ENCODE measurements at places on chromosomes 4 and X.

DNA sequence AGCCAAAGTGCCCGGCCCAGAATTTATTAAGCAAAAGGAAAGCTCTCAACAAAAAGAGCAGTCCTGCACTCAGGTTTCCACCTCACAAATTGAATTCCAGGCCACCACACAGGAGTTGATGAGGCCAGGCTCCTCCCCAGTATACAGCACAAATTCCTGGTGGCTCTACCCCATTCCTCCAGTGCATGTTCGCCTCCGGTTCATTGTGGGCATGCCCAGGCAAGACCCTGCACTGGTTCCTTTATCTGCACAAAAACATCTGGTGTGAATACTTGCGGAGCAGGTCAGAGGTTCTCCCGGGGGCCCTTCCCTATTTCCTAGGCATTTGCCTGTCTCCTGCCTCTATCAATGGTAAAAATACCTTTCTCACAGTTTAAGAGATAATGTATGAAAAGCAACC, 195.2 kb upstream of the ANXA10 start:
- DNase-seq = no peak

GRCh38 chr4:74621616-74622015, 172.7 kb downstream of the BTC start:
- DNase-seq = no peak

GRCh38 chrX:13669246-13669737, 16.4 kb downstream of the TCEANC start:
- DNase-seq = no peak

GRCh38 chr4:2266181-2266580, 4.3 kb upstream of the MXD4 start:
- no peak for DNase-seq

- no peak for DNase-seq
Observed at GRCh38 chr4:16582036-16582435, 316.4 kb downstream of the LDB2 start.

GRCh38 chrX:43121637-43122036, 343.7 kb upstream of the PPP1R2C start:
- DNase-seq = no peak

DNA sequence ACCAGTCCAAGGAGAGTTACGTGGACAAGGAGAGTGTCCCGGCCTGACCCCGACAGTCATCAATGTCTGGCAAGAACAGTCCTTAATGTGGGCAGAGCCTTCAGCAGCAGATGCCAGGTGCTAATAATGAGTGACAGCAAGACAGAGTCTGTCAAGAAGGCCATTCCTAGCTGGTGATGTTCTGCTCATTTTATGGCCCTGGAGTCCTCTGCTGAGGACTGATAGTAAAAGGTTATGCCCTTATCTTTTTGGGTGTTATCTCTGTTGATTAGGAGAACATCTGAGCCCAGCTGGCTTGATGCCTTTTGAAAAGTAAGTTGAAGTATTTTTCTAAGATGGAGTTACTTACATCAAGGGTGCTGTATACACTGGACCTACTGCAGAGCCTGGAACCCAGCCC, 67.3 kb downstream of the SLC34A2 start:
- no peak for DNase-seq

DNA sequence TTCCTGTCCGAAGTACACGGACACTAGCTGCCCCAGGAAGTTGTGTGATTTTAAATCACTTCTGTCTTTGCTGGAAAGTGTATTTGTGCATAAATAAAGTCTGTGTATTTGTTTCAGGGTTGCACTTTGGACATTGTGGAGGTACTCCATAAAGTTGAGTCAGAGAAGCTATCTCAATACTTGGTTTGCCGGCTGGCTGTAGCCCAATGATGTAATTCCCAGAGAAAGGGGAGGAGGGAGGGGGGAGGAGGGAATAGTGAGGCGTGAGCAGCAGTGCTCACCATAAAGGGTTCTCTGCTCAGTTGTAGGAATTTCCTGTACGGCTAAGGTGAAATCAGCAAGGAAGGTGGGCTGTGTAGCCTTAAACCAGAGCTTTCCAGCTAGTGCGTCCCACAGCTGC, 7.5 kb downstream of the APEX2 start:
- no peak for DNase-seq

DNA sequence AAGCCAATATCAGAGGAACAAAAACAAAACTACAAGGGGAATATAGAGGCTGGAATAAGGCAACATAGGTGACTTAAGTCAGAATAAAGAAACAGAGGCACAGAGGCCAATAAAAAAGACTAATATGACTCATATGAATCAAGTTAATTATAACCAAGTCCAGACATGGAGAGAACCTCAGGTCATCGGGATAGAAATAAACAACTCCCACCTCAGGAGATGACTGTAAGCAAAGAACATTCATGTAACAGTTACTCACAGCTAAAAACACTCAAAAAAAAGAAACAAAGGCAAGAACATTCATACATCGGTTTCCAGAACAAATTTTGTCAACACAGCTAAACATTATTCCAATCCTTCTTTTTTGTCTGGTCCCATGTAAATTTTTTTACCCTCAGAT, 60.3 kb upstream of the RXFP1 start:
- DNase-seq = no peak

- no peak for DNase-seq
Observed at GRCh38 chrX:48492293-48492910, 16.4 kb upstream of the PORCN start.

GRCh38 chrX:127466211-127466610, 586.0 kb downstream of the ACTRT1 start:
- DNase-seq = no peak

- DNase-seq = no peak
Observed at GRCh38 chr4:118773429-118773792, 62.5 kb downstream of the SEC24D start.

DNA sequence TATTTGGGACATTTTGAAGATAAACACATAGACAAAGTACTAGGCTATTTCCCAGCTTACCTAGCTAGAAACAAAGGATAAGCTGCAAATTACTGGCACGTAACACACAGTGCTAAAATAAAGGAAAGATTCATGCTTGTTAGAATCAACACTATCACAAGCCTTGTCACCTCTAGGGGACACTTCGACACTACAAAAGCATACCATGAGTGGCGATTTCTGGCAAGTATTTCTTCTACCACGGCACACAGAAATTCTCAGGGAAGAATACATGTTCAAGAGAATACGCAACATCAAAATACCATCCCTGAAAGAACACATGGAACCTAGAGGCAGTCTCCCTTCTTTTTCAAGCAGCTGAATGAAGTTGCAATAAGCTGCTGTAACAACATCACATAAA, 5.1 kb downstream of the MECP2 start:
- no peak for DNase-seq

- no peak for DNase-seq
Observed at GRCh38 chr4:129899849-129900248, 803.9 kb downstream of the C4orf33 start.

- DNase-seq = no peak
Observed at GRCh38 chr4:123977641-123978081, 581.1 kb downstream of the SPRY1 start.

DNA sequence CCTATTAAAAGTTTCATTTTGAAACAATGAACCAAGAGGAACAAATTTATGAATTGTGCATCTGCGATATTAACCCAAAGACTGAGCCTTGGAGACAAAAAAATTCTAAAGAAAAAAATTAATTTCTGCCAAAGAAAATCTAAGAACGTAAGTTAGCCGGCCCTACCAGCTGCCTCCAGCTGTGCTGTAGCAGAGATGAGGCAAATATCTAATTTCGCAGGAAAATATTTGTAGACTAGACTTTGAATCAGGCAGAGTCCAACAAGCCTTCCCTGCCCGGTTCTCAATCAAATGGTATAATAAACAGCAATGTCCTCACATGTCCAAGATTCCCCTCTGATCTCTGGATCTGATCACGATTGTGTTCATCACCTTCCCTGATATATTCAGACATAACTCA, 21.2 kb upstream of the SMIM20 start:
- no peak for DNase-seq

DNA sequence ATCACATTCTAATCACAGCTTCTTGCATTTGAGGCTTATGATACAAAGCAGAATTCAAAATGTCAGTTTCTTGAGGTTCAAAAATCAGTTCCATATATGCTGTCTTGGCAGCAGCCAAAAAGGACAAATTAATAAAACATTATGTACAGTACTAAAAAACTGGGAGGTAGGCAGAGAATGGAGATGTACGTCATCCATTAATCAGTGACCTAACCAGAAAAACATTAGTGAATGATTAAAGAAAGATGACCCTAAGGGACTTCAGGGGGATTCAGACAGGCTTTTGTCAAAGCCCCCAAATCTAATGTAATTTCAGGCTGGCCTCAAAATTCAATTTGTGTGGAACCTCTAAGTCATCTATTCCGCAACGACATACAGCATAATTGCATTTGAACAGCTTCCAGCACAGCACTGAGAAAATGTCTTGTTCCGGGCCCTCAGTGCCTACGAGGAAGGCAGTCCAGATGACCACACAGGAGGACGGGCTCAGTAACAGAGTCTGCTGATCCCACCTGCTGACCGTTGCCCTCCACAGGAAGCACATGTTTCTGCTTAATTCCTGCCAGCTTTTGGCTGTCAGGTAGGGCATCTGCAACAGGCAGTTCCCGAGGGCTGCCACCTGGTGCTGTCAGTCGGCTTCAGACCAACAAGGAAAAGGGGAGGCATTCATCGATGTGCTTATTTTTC, 83.8 kb upstream of the HHIP start:
- DNase-seq = no peak

DNA sequence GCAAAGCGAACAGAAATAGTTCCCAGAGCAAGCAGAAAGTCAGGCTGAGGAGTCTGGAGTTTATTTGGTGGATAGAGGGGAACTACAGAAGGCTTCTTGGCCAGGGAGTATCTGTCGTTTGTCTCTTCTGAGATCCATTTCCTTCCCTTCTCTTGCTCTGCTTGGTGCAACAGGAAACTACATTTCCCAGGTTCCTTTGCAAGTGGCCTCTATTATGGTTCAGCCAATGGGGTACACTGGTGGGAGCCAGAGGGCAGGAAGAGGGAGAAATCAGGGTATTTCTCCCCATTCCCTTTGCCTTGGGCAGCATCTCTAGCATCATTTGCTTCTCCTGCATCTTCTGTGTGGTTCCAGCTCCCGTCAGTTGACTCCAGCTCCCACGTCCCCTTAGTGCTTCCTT, 142.1 kb downstream of the BCOR start:
- no peak for DNase-seq

GRCh38 chr4:109406337-109406931, 27.2 kb upstream of the SEC24B start:
- no peak for DNase-seq

DNA sequence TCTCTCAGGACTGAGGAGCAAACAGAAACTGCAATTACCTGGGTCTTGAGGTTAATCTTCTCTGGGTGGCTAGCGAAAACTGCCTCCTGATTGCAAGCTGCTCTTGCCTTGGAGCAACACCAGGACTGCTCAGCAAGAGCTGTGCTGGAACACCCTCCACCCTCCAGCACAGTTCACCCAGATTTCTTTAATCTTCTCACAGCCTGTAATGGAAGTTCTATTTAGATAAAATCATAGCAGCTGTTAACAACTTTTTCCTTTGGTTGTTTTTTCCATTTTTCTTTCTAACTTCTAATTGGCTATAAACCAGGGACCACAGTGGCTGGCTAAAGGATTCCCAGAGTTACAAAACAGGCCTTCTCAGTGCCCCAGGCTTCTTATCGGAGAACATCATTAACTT, 36.3 kb downstream of the OPHN1 start:
- no peak for DNase-seq

DNA sequence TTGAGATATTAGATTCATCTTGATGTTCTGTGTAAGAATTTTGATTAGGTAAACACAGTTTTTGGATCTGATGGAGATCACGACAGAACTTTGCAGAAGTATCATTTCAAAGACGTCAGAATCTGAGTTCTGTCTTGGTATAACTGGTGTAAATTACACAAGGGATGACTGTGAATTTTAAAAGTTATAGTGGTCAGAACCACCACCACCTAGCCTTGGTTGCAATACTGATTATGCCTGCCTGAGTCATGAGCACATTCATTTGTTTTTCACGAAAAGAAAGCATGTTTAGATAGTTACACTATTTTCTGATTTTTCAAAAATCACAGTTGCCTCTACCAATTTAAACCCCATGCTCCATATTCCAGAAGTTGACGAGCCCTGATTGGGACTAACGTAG, 54.8 kb downstream of the ZFX start:
- DNase-seq = no peak

DNA sequence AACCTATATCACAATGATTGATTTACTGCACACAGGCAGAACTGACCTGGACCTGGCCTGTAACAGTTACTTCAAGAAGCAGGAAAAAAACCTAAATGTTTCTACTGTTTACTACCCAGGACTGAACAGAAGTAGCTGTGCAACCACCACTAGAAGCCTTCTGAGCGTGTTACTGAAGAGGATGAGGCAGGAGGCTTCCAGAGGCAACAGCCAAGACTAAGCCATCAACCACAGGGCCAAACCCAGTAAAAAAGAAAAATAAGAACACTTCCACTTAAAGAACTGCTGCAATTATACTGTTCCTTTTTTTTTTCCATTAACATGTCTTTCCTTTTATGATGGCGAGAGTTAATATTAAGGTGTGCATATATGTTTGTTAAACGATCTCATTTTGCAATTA, 29.4 kb upstream of the TTC29 start:
- DNase-seq = no peak

GRCh38 chr4:78297116-78297800, 240.1 kb downstream of the FRAS1 start:
- no peak for DNase-seq

DNA sequence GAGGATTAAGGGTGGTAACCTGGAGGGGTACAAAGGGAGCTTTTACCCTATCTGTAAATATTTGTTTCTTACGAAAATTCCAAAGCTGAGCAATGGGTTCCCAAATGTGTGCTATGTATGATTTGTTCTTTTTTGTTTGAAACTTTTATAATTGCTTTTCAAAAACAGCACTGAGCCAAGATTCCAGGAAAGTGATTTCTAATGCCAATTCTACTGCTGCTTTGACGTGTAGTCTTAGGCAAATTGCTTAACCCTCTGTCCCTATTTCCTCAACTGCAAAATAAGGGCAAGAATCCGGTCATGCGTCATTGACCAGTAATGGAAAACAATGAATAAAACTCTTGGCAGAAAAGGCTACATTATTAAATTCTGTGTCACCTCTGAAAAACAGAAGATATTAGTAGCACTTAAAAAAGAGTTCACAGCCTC, 454.7 kb downstream of the IL15 start:
- DNase-seq = no peak

DNA sequence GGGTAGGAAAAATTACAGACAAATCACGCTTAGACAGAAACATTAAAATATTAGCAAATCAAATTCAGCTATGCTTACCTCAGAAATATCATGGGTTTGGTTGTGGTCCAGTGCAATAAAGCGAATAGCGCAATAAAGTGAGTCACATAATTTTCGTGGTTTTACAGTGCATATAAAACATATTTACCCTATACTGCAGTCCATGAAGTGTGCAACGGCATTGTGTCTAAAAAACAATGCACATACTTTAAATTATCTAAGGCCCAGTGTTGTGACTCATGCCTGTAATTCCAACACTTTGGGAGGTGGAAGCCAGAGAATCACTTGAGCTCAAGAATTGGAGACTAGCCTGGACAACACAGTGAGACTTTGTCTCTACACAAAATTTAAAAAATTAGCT, 195.7 kb upstream of the IL1RAPL1 start:
- DNase-seq = no peak

- no peak for DNase-seq
Observed at GRCh38 chr4:68378226-68378625, 28.3 kb upstream of the YTHDC1 start.

GRCh38 chr4:138005486-138005885, 236.7 kb downstream of the SLC7A11 start:
- DNase-seq = no peak

All from stimulated activated CD8-positive, alpha-beta memory T cell treated with anti-CD3 and anti-CD28 coated beads, Interleukin-4, amount 100 ng/mL, for 1 hour (primary cell).